Stimulated activated CD4-positive, alpha-beta T cell treated with anti-CD3 and anti-CD28 coated beads, Interleukin-2, amount 100 ng/mL, for 4 hours (primary cell): ENCODE measurements at places on chromosomes 3 and 15.

DNA sequence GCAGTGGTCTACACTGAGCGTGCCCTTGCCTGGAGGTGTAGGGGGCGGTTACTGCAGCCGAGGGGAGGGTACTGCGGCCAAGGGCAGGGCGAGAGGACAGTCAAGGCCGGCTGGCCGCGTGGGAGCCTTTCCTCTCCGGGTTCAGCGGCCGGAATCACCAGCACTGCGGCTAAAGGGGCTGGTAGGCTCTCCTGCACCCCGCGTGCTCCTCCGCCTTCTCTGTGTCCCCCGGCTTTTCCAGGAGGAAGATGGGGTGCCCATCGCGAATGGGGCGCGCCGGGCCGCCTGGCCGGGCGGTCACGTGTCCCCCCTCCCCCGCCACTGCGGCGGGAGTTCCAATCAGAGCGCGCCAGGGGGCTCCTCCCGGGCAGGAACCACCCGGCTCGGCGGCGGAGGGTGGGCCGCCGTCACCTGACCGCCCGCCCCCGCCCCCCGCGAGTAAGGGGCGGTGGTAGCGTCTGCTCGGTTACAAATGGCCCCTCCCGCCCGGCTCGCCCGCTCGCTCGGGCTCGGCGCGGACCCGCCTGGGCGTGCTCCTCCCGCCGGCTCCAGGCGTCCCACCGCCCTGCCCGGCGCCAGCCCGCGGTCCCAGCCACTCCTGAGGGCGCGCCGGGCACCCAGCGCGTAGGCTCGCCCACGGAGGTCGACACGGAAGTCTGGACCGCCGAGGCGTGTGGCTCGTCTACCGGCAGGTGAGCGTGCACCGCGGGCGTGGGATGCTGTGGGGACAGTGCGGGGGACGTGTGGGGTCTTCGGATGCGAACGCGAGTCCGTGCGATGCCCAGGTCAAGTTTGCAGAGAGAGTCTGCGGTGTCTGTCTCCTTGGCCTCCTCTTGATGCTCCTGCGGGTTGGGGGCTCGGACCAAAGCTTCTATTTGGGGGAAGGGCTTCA is 242.6 kb upstream of the TOPAZ1 start:
- no peak for DNase-seq

- DNase-seq = no peak
Observed at GRCh38 chr15:52259503-52259902, 36.1 kb downstream of the MYO5C start.

- DNase-seq = no peak
Observed at GRCh38 chr3:43248973-43249372, 37.4 kb upstream of the SNRK start.

- no peak for DNase-seq
Observed at GRCh38 chr3:194941956-194942511, 256.4 kb downstream of the FAM43A start.

GRCh38 chr3:54079730-54080325 is 42.5 kb upstream of the CACNA2D3 start:
- DNase-seq = no peak

DNA sequence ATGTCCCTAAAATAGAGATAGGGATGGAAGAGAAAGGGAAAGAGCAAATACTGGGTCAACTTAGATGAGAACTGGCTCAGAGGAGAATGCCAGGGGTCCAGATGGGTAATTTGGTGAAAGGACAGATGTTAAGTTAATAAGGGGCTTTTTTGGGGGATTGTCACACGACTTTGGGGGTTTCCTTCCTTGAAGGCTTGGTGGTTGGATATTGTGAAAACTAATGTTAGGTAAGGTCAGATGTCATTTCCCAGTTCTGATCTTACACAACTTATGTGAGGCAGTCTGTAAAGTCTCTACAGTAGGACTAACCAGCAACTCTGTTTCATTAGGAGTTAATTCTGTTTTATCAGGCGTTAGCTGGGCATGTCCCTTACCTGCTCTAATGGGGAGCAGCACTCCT is 231.1 kb downstream of the NR2F2 start:
- no peak for DNase-seq

- no peak for DNase-seq
Observed at GRCh38 chr3:188571531-188572095, 417.7 kb downstream of the LPP start.

DNA sequence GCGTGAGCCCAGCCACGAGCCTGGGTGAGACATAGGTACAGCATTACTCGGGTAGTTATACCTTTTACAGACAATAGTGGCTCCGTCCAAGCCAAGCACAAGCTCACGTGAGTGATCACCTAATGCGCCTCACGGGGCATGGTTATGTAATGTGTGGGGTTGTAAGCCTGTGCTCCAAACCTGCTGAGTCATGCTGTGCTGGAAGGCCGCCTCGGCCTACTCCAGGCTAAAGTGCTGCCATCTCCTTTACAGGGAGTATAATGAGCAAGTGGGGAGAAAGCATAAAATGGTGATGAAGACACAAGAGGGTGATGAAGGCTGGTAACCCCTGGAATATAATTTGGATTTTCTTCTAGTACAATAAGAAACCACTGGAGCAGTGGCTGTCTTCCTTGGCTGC is 175.8 kb upstream of the STT3B start:
- DNase-seq = no peak

DNA sequence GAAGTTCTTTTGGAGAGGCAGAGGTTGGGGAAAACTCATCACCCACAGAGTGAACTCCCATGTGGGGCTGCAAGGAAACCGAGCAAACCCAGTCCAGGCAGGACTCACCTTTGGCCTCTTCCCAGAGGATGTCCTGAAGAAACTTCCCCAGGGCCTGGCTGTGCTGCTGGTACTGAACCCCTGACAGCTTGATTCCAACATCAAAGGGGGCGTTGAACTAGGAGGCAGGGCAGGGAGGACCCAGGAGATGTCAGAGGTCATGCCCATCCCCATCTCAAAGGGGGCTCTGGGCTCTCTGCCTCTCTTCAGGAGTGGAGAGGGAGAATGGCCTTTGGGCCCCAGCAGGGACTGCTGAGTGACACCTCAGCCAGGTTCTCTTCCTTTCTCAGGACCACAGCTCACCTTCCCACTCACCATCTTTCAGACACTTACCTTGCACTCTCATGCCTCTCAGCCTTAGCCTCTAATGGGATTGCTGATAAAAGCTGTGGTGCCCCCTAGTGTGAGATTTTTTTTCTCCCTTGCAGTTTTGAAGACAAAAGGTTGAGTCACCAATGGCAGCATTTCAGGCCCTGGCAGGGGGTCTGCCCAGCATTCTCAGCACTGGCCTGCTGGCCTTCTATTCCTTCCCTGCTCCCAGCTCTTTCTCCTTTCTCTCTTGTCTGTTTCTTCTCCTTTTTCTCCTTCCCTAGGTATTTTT is 6.0 kb downstream of the GHRL start:
- DNase-seq = no peak

GRCh38 chr3:151351219-151351618 is 21.9 kb upstream of the P2RY13 start:
- DNase-seq = no peak

DNA sequence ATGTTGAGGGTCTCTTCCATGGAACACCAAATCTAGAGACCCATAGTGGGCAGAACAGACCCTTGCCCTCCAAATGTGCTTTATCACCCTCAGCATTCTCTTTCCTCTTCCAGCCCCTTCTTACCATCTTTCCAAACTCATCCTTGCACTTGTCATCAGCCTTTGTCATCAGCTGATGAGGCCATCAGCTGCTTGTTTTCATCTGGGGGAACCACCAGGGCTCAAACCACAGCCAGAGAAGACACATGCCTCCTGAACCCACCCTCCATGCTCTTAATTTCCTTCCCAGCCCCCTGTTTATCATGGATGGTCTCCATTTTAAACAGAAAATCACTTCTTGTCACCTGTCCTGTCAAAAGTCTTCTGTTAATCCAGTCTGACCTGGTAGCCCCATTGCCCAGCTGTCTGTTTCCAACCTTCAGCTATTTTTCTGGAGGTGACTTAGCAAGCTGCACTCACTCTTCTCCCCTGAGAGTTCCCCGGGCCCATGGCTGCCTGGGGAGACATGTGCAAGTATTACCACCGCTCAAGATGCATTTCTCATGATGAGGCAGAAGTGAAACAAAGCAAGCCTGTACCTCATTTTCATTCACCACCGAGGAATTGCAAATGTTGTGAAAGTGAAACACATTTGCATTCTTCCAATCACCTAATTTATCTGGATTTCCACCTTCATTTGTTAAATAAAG is 14.7 kb upstream of the SYNM start:
- no peak for DNase-seq

DNA sequence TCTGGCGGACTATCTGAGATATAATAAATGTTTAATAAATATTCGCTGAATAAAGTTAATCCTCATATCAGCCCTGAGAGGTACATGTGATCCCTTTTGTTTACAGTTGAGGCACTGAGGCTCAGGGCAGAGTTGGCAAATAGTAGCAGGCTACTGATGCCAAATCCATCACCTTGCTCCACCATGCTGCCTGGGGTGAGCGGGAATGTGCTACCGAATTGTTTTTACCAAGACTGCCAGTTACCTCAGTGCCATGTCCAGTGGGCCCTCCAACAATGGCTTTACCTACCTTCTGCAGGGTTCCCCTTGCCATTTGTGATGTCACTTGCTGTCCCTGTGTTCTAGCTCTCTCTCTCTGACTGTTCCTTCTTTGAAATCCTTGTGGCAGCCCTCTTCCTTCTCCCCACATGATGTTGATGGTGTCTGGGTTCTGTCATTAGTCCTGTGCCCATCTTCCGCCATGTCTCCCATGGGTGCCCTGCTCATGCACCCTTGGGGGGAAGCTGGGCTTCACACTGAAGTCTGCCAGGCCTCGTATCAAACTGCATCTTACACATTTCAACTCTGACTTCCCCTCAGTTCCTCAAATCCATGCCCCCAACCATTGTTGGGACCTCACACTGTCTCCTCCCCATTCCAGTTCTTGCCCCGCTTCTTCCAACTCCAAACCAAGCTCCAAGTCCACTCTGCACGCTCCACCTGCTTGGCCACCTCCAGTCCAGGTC is 35.4 kb downstream of the SLCO2A1 start:
- DNase-seq = no peak

DNA sequence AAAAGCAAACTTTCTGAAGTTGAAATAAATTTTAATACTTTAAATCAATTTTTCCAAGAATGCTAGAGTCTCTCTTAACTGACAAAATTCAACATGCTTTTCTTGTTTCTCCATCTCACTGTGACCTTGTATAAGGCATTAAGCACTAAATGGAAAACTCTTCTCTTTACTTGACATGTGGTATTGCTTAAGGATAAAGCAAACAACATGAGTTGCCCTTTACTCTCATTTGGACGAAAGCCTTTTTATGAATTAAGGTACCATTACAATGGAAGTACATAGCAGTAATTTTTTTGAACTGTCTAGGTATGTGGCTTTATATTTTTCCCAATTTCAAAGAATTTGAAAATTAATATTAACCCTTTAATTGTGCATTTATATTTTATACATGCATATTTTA is 1.4 kb downstream of the STRIT1 start:
- no peak for DNase-seq
